IMR-90 (cell line): ENCODE measurements at places on chromosomes 4 and X. TPM values are rescaled to one million over a fixed set of nuclear protein-coding genes. Genes with fewer than 3 reads are reported as not detected.

Gene SPANXA1
- total RNA-seq = not detected in 2 replicates

GRCh38 chrX:30865015-30865414 lies 24.0 kb downstream of the TAB3 start:
- no peak for DNase-seq

Gene GAB3
- total RNA-seq = 1.9 and 2.2 TPM in 2 replicates

DNA sequence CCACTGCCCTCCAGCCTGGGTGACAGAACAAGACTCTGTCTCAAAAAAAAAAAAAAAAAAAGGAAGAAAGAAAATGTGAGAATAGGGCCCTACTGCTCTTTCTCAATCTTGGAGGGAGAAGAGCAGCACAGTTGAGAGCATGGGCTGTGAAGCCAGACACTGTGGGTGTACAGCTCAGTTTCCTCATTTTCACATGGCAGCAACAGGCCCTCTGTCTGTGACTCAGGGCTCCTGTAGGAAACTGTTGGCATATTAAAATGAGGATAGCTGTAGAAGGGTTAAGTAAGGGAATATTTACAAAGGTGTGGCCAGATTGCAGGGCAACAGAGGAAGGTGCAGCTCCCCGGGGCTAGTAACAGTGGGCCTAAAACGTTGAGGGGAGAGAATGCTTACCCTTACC lies 3.4 kb downstream of the AKAP14 start:
- DNase-seq = no peak

GRCh38 chrX:52359614-52360232 lies 9.1 kb upstream of the XAGE2 start:
- DNase-seq = no peak

GRCh38 chr4:10696253-10696652 lies 11.7 kb upstream of the CLNK start:
- no peak for DNase-seq

Gene STBD1
- total RNA-seq = 2.2 and 3.0 TPM in 2 replicates

- DNase-seq = no peak
Observed at GRCh38 chr4:26746802-26747213, 113.8 kb upstream of the STIM2 start.

- DNase-seq = no peak
Observed at GRCh38 chr4:71784569-71785197, 804 bp upstream of the GC start.

DNA sequence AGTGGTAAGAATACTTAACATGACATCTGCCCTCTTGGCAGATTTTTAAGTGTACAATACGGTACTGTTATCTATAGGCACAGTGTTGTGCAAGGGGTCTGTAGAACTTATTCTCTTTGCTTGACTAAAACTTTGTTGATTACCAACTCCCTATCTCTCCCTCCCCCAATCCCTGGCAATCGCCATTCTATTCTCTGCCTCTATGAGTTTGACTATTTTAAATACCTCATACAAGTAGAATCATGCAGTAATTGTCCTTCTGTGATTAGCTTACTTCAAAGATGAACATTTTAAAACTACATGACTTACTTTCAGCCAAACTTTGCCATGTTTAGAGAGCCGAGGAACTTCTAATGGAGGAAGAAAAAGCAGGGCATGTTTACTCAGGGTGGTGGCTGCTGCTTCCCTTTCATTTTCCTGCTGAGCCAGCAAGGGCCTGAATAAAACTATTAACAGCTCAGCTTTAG lies 62.4 kb downstream of the APOO start:
- no peak for DNase-seq

Gene MND1
- total RNA-seq = 0.36 and 3.3 TPM in 2 replicates

DNA sequence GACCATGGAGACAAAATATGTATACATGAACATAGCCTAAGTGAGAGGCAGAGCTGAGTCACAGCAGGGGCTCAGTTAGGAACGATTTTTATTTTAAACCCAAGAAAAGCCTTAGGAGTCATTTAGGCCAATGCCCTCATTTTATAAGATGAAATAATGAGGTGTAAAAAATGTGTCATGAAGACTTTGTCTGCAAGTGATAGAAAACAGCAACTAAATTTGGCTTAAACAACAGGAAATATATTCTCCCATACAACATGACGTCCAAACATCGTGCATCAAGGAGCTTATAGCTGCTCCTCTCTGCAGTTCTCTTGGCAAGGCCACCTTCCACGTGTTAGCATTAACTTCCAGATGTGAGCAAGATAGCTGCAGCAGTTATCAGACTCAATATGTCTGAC lies 16.8 kb downstream of the SCFD2 start:
- DNase-seq = peak; percentile 12

GRCh38 chrX:122866532-122866931 lies 317.5 kb upstream of the GRIA3 start:
- DNase-seq = peak; percentile 17

DNA sequence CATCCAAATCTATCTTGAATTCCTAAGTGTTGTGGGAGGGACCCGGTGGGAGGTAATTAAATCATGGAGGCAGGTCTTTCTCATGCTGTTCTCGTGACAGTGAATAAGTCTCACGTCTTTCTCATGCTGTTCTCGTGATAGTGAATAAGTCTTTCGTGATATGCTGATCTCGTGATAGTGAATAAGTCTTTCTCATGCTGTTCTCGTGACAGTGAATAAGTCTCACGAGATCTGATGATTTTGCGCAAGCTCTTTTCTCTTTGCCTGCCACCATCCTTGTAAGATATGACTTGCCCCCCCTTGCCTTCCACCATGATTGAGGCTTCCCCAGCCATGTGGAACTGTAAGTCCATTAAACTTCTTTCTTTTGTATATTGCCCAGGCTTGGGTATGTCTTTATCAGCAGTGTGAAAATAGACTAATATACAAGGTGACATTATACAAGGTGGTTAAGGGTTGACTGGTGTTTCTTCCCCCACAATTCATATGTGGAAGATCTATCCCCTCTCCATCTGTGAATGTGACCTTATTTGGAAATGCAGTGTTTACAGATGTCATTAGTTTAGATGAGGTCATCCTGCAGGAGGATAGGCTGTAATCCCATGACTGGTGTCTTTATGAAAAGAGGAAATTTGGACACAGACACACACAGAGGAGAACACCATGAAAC lies 27.6 kb downstream of the ARSD start:
- peak; percentile 64 for DNase-seq

DNA sequence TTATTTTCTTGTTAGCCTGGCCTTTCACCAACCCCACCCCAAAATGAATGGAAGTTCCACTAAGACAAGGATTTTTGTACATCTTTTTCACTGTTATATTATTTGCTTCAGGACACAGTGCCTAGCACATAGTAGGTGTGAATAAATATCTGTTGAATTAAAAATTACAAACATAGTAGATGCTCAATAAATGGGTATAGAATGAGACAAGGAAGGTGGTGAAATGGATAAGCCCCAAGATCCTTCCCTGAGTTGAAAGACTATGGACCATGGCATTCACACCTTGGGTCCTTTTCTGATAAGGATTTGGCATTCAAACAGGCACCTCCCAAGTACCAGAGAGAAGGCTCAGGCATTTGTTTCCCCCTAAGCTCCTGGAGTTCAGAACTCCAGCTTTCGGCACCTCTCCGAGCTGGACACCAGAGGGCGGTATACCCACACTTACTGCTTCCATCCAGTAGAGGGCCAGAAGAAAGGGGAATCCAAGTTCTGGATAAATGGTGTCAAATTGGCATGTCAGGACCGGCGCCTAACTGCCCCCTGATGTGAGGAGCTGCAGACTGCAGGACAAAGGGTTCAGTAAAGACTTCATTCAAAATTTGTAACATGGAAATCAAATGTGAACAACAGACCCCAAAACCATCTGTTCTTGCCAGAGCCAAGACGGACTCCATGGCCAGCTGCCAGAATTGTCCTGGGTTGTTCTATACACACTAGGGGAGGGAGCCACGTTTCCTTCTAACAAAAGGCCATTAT lies 193.0 kb downstream of the GPC3 start:
- peak; percentile 66 for DNase-seq

GRCh38 chr4:61727286-61727685 lies 527.2 kb downstream of the ADGRL3 start:
- no peak for DNase-seq

Gene DMD
- 10.6 and 11.8 TPM in 2 replicates for total RNA-seq

DNA sequence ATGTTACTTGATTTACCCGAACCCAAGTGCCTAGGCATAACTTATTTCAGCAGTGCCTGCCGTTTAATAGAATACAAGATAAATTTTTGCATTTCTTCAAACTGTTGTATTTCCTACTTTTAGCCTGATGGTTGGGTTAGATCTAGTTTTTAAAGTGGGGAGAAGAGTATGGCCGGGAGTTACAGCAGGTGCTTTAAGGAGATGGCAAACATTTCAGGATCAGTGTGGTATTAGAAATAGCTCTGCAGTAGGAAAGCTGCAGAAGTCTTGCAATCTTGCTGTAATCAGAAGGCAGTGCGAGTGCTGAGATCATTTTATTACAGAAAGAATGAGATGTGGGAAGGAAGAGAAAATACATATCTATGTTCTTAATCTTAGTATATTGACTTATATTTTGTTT lies 977.8 kb upstream of the TENM3 start:
- DNase-seq = no peak

GRCh38 chrX:115957862-115958490 lies 212.6 kb upstream of the AGTR2 start:
- DNase-seq = no peak

- no peak for DNase-seq
Observed at GRCh38 chr4:138909587-138909986, 106.0 kb upstream of the NOCT start.

- DNase-seq = peak; percentile 33
Observed at GRCh38 chr4:133555671-133556070, 406.6 kb downstream of the PCDH10 start.

- DNase-seq = peak; percentile 68
Observed at GRCh38 chr4:146333187-146333894, 119.0 kb downstream of the REELD1 start.

GRCh38 chr4:108342325-108342970 lies 173.7 kb upstream of the LEF1 start:
- DNase-seq = no peak

- DNase-seq = no peak
Observed at GRCh38 chr4:179664430-179665027, 2222.3 kb upstream of the AGA start.

GRCh38 chrX:130170752-130171445 lies 863 bp upstream of the RAB33A start:
- no peak for DNase-seq

DNA sequence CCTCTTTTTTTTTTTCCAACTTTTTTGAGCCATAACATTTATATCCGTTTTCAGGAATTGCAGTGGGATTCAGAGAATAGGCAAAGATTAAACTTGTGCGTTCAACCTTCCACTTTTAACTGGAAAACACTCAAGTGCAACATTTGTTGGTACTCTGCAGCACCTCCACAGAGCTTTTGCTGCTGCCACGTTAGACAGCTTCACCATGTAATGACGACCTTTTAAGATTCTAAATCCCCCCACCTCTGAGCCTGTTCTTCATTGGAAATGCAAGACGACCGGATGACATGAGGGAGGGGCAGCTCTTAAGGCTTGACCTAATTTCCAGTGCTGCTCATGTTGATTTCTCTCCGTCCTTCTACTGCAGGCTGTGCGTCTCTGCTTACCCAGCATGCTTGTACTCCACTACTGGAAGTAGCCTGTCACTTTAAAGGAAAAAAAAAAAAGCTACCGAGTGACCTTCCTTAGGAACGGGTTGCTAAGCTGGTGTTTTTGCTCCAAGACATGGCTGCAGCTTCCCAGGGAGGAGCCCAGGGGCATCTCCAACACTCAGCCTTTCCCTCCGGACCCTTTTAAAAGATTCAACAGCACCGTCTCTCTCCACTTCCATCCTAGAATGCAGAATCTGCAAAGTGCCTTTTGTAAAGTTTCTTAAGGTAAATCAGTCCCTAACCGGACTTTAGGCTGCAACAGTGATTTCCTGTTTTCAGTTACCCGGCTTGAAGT lies at the start of gene CC2D2A:
TSS of gene CC2D2A (plus strand) at position 481 of the 726 bp plus-strand sequence. CDS start 6,051 bp downstream, outside the sequence.
- DNase-seq = peak; percentile 69

Gene LRP2BP
- 0.18 and 0.56 TPM in 2 replicates for total RNA-seq

- DNase-seq = no peak
Observed at GRCh38 chrX:150849486-150849885, 49.0 kb downstream of the CD99L2 start.

Gene C4orf36
- total RNA-seq = 0.18 and 0.28 TPM in 2 replicates

DNA sequence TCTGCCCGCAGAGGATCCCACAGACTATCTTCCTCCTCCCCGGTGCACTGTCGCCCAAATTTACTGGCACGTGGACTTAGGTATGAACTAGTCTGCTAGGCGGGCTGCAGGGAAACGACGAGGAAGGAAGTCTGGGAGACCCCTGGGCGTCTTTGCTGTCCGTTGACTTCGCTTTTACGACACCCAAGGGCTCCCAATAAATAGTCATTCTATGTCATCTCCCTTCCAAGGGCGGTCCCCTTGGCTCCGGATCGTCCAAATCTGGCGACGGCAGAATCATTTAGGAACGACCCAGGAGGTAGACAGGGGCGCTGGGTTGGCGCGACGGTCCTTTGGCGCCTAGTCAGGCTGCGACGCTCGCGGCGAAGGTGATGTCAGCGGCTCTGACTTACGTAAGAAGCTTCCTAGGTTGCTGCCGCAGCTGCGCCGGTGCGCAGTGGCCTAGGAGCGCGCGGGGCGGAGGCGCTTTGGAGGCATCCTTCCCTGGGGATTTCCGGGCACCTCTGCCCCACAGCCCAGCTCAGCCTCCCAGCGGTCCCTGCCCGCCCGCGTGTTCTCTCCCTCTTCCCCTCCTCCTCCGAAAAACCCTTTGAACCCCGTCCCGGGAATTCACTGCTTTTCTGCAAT lies 2.2 kb downstream of the NHS start:
- DNase-seq = peak; percentile 61

Gene VCX
- total RNA-seq = not detected in 2 replicates

Gene ARMCX2
- 98.9 and 109 TPM in 2 replicates for total RNA-seq

- no peak for DNase-seq
Observed at GRCh38 chr4:31078661-31079060, 358.5 kb downstream of the PCDH7 start.

Gene AFM
- total RNA-seq = not detected in 2 replicates

Gene POLN
- 0.72 and 1.1 TPM in 2 replicates for total RNA-seq

GRCh38 chrX:31338991-31339350 lies 267.1 kb upstream of the FTHL17 start:
- DNase-seq = no peak

DNA sequence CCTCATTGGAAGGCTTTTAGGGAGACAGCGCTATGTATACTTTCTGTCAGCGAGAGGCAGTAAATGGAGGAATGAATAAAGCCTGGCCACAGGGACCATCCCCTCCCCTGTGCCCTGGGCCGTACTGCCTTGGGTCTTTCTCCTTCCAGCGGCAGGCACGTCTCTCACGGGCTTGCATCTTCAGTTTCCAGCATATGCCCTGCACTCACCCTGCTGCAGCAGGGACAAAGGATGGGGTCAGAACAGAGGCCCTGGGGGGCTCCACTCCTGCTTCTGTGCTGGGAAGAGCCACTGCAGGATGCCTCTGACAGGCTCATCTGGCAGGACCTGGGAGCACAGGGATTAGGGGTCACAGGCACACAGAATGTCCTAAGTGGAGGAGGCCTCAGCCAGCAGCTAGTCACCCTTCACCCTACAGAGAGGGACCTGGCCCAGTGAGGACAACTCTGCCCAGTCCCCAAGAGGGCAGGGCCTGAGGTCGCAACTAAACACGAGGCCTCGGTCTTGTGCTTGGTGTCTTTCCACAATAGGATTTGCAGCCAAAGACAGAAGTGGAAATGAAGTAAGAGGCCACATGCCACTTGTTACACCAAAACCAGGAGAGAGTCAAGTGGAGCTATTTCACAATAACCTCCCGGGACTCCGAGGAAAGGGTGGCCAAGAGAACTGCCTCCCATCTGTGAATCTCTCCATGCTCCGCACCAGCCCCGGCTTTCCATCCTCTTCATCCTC lies 150.8 kb downstream of the AFAP1 start:
- DNase-seq = no peak

- DNase-seq = no peak
Observed at GRCh38 chr4:96603641-96604040, 763.7 kb downstream of the PDHA2 start.

Gene JCHAIN
- 0.72 and 0.83 TPM in 2 replicates for total RNA-seq

Gene NUDT9
- 10.0 and 14.2 TPM in 2 replicates for total RNA-seq
